ENCODE measurements at places on chromosomes 12 and 14.
A peak's percentile ranks its signal among the peaks of the same experiment; 100 is the strongest.

GRCh38 chr12:123245678-123246077 is 12.4 kb downstream of the MTRFR start:
- no peak for DNase-seq

DNA sequence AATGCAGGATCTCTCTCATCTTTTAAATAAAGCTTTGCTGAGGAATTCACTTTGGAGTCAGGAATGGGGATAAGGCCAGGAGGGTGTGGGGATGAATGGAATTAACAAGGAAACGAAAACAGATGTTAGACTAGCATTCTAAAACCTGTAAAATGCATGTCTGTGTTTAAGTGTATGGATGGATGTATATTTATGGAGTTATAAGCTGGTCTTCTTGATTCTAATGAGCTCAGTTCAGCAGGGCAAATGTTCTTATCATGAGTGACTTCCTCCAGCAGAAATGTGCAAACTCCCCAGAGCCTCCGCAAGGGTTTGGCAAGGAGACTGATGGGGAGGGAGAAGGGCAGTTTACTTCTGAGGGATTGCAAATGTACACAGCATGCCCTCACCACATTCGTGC is 149.1 kb downstream of the NTF3 start:
- no peak for DNase-seq

GRCh38 chr12:40146800-40147797 is 41.2 kb upstream of the SLC2A13 start:
- no peak for DNase-seq

GRCh38 chr12:93019975-93020630 is 91.0 kb upstream of the EEA1 start:
- no peak for DNase-seq

GRCh38 chr14:22500525-22500924 is 88.5 kb downstream of the DAD1 start:
- DNase-seq, result no peak

- DNase-seq, result no peak
Observed at GRCh38 chr14:104682107-104682593, 7.3 kb upstream of the INF2 start.

DNA sequence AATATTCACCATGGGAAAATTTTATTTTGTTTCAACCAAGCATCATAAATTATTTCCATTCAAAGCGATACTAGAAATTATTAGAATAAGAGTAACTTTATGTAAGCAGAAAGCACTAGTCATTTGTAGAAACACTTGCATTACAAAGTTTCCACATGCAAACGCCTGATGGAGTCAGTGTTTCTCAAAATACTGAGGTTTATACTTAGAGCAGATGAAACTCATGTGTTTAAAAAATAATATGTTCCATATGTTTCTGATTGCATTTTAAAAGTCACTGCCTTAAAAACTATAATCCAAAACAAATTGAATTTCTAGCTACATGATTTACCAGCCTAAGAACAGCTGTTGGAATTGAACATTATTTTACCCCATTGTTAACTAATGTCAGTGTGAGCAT is 1246.4 kb downstream of the SLC16A7 start:
- DNase-seq, result no peak

GRCh38 chr14:33457617-33458016 is 493.3 kb downstream of the EGLN3 start:
- no peak for DNase-seq

DNA sequence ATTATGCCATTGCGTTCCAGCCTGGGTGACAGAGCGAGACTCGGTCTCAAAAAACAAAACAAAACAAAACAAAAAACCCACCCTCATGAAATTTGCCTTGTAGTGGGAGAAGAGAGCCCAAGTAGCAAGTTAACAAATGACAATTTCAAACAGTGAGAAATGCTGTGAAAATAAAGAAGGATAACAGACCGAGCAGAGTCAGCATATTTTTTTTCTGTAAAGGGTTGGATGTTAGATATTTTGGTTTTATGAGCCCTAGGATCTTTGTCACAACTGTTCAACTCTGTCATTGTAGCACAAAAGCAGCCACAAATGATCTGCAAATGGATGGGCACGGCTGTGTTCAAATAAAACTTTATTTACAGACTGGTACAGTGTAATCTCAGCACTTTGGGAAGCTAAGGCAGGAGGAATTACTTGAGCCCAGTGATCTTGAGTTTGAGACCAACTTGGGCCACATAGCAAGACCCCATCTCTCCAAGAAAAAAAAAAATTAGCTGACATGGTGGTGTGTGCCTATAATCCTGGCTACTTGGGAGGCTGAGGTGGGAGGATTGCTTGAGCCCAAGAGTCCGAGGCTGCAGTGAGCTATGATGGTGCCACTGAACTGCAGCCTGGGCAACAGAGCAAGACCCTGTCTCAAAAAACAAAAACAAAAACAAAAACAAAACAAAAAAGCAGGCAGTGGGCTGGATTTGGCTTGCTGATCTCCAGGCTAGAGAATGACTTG is 117.1 kb downstream of the PTPN11 start:
- DNase-seq, result no peak

DNA sequence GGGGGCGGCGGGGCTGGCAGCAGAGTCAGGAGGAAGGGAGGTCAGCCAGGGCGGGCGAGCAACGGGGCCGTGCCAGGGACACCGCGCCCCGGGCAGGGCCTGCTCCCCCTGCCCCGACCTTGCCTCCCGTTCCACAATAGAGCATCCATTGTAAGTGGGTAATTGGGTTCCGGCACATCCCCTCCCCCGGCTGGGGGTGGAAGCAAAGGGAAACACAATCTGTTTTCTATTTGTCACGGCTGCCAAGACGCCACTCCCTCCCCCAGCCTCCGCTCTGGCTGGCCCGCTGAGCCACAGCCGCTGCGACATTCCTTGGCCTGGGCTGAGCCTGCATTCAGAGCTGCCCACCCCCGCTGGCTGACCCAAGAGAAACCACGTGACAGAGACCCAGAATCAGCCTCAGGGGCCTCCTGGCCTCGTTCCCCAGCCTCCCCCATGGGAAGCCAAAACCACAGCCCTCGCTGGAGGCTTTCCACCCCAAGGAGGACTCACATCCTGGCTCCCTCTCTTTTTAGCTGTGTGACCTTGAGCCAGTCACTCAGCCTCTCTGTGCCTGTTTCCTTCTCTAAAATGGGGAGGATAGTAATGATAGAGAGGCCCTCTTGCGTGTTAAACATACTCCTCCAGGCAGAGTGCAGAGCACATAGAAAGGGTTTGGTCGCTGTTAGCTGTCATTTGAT is 117.6 kb downstream of the SCARB1 start:
- peak; percentile 96 for DNase-seq

DNA sequence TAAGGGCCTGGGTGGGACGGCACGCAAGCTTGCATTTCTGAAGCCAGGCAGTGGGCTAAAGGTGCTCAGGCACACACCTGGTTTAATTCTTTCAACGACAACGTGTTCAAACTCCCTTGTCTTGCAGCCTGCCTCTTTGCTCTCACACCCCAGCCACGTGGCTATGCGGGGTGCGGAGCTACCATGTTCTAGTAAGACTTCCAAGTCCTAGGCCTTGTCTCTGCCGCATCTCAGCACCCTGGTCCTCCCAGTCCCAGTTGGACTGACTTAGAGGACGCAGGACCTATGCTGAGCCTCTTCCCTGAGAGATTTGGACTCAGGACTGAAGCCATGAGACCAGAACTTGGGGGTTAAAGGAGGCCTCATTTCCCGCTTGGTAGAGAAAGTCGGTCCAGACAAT is 62.2 kb downstream of the CLMN start:
- no peak for DNase-seq

GRCh38 chr14:21168055-21168454 is 12.2 kb upstream of the OR5AU1 start:
- DNase-seq, result peak; percentile 64

- DNase-seq, result no peak
Observed at GRCh38 chr12:98999559-98999958, 354.5 kb downstream of the APAF1 start.

DNA sequence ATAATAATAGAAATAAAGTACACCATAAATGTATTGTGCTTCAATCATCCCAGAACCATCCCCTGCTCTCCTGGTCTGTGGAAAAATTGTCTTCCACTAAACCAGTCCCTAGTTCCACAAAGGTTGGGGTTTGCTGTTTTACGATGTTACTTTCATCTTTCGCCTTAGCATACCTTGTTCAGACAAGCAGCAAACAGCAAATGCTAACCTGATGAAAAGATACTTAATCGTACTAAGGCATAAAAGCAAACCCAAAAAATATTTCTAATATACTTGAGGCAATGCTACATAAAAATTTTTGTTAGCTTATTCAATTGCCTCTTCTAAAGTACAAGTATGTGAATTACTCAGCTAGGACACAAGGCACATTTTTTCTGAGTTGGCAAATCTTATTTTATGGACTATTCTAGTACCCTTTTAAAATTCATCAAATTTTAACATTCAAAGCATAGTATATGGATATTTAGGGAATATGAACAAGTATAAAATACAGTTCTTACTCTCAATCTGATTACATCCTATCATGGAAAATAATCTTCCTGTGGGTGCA is 97.1 kb upstream of the PLEKHG7 start:
- no peak for DNase-seq

DNA sequence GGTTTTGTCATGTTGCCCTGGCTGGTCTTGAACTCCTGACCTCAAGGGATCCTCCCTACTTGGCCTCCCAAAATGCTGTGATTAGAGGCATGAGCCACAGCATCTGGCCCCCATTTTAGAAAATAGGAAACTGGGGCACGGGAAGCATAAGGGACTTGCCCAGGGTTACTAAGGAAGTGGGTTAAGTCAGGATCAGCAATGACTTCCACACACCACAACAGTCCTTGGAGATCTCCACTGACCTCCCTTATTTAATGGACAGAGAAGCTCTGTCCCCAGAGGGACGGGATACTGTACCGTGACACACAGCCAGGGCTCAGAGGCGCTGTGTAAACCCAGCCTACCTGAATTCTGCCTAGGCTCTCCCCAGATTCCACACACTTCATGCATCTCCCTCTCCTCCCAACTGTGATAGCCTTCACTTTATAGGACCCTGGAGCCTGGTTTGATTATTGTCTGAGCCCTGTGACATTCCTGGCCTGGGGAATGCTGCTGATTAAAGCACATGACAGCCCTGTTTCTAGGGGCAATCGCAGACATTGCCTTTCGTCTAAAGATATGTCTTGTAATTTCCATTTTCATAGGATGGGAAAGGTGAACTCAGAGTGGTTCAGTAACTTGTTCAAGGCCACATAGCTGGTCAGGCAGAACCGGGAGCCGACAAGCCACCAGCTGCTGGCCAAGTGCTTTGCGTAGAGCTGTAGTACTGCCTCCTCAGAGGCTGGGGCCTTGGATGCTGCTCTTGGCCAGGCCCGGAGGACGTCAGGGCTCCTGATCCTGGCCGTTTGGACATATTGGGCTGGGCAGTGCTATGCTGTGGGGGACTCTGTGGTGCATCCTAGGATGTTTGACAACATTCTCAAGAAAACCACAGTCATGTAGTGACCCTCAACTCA is 20.8 kb downstream of the SERPINA1 start:
- no peak for DNase-seq

- DNase-seq, result no peak
Observed at GRCh38 chr14:88089445-88089844, 84.5 kb downstream of the GPR65 start.

DNA sequence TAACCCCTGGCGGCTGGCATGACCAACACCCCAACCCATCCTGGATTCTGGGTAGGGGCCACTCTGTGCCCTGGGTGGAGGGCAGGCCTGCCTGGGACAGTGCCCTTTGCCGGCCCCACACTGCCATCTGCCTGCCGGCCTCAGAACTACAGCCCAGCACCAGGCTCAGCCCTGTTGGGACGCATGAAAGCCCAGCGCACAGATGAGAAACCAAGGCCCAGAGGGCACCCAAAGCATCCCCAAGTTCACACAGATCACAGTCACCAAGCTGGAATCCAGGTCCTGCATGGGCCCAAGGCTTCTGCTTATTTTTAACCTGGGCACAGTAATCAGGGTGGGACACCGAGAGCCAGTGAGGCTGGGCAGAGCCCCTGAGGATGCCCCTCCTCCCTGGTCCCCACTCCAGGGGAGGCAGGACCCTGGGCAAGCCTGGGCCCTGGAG is 26.2 kb downstream of the RFLNA start:
- peak; percentile 43 for DNase-seq

GRCh38 chr12:104796475-104796862 is 161.6 kb downstream of the SLC41A2 start:
- DNase-seq, result no peak

Measured in fibroblast of mammary gland (primary cell).